ENCODE measurements at places on chromosomes 1 and 21.

GRCh38 chr1:180909462-180909976, 3.2 kb upstream of the KIAA1614 start:
- DNase-seq = peak; percentile 42

DNA sequence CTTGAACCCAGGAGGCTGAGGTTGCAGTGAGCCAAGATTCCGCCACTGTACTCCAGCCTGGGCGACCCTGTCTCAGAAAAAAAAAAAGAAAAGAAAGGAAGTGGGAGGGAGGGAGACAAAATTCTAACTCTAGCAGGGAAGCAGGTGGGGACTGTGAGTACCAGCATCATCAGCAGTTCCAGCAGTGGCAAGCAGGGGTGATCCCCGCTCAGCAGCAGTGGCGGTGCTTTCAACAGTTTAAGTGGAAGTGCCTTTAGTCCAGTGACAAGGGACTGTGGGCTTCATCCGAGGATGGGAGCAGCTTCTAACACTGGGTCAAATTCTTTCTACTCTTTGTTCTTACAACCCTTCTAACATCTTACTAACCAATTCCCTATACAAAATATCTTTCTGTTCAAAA, 858.1 kb upstream of the ADAMTS5 start:
- no peak for DNase-seq

DNA sequence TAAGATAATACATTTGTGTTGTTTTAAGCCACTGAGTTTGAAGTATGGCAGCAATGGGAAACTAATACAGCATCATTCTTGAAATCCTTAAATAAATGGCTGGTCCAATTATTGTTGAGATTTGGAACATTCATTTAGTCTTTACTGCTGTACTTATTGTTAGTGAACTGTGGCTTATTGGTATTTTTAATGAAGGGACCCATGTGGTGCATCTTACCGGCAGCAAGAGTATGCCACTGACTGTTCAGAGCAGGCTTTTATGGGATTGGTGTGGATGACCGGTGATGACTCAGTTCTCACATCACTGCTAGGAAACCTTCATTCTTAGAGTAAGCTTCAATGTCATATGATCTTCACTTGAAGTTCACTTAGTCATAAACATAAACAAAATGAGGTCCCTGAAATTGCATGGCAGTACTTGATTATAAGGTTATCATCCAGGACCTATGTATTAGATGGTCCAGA, 31.5 kb downstream of the PRKAA2 start:
- no peak for DNase-seq

GRCh38 chr1:36367798-36368197, 17.9 kb downstream of the STK40 start:
- no peak for DNase-seq

GRCh38 chr1:25685938-25686665, 69.5 kb downstream of the MAN1C1 start:
- no peak for DNase-seq

GRCh38 chr1:20735581-20736111, 3.1 kb upstream of the SH2D5 start:
- DNase-seq = no peak

- no peak for DNase-seq
Observed at GRCh38 chr1:237105826-237106225, 63.8 kb downstream of the RYR2 start.

DNA sequence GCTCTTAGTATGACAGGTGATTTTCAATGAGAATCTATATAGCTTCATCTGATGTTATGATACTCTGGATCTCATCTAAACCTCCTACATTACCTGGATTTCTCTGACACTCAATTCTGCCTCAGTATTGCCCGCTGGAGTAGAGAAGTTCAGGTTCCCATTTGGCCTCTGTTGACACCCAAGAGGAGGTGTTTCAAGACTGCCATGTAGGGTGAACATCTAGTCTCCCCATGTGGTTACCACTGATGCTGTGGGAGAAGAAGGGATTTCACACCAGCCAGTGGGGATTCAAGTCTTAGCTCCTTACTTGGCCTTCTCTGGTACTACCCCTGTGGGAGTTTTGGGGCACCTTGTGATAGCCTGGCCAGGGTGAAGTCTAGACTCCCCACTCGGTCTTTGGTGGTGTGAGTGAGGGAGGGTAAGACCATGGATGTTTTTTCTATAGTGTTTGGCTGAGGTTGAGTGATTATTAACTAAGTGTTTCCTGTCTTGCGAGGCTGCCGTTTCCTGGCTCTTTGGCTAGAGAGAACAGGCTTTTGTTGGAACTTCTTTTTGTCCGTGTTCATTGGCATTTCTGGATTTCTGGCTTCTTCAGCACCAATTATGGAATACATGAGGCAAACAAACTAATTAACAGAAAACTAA, 90.7 kb downstream of the RHOU start:
- no peak for DNase-seq

DNA sequence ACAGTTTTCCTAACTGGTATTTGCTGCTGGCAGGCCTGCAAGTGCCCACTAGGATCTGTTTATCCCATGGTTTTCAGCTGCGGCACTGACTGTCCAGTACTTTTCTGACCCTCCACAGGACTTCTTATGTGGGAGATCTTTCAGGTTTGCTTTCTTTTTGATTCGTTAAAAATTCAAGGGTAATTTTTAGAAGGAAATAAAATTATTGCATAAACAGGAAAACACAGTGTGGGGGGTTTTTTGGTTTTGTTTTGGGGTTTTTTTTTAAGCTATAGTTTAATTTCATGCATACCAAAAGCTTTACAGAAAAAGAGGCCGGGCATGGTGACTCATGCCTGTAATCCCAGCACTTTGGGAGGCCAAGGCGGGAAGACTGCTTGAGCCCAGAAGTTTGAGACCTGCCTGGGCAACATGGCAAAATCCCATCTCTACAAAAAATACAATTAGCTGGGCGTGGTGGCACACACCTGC, 3.6 kb downstream of the NIBAN1 start:
- no peak for DNase-seq

DNA sequence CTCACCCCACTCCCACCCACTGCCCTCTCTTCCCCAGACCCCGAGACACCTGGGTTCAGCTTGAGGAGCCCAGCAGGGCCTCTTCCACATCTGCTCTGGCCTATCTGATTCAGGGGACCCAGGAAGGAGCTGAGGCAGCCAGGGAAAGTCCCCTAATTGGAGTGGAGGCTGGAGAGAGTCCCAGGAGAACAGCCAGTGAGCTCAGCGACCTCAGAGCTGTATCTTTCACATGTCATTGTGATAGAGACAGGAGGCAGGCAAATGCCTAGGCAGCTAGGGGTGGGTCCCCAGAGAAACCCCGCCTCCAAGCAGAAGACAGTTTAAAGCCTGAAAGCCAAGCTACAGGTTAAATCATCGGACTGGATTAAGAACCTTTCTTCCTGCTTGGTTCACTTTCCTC, 122.7 kb downstream of the MATN1 start:
- DNase-seq = no peak

DNA sequence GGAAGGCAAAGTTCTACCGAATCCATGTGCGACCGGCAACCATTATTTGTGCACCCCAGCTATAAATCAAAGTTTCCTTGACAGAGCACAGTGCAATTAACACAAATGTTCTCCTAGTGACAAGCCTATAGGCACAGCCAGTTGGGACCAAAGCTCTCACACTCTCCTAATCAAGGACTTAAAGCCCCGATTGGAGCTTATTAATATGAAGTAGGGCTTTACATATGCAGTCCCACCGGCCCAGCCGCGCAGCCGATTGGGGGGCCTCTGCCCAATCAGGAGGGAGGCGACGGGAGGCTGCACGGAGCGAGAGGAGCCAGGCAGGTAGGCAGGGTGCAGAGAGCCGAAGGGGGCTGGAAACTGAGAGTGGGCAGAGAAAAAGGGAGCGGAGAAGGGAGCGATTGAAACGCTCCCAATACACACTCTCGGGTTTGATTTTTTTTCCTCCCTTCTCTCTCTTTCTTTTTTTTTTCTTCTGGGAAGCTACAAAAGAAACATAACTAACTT, at the start of gene ESRRG:
Gene ESRRG, minus strand, starts transcription at position 156 of the 507 bp plus-strand sequence. Its CDS starts 130 bp downstream, at position 26.
- DNase-seq = peak; percentile 48

GRCh38 chr1:24586970-24587820, 31.3 kb downstream of the NCMAP start:
- peak; percentile 30 for DNase-seq

DNA sequence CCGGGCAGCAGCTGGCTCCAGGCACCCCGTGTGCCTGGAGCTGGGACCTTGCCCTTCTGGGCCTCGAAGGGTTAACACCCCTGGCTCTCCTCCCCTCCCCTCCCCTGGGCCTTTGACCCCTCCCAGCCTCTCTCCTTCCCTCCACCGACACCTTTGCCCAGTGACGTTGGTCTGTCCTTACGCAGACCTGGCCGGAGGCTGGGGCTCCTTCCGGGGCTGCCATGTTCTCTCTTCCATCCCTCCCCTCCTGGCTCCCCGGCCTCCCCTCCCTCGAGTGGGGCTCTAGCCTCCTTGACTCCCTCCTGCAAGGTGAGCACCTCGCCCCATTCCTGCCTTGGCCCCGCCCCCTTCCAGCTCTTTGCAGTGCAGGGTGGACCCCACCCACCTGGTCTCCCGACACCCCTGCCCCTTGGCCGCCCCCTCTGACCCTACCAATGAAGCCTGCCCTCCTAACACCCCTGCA, at the start of gene TMEM82:
Gene TMEM82, plus strand, starts transcription at position 161 of the 463 bp plus-strand sequence. Its CDS starts 61 bp downstream, at position 222.
- no peak for DNase-seq

DNA sequence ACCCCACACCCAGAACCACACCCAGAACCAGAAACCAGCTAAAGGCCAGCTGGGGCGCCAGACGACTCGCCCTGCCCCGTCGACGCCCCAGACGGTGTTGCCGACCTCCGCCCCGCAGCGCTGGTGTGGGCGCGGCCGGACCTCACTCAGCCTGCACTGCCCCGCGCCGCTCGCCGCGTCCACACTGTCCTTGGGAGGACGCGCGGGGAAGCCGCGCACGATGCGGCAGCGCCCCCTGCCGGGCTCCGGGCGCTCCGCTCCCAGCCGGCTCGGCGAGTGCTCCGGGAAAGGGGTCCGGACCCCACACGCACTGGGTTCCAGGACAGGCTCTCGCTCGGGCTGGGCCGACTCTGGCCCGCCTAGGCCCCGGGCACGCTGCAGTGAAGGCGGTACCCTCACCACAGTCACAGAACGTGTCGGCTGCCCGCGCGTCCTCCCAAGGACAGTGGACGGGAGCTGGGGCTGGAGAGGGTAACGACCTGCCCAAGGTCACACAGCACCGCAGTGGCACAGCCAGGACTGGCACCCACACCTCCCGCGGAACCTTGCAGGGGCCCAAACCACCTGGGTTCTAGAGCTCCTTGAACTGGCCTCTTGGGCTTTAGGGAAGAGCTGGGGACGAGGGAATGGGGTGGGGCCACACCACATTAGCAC, 90.2 kb downstream of the DMRTA2 start:
- DNase-seq = peak; percentile 67

DNA sequence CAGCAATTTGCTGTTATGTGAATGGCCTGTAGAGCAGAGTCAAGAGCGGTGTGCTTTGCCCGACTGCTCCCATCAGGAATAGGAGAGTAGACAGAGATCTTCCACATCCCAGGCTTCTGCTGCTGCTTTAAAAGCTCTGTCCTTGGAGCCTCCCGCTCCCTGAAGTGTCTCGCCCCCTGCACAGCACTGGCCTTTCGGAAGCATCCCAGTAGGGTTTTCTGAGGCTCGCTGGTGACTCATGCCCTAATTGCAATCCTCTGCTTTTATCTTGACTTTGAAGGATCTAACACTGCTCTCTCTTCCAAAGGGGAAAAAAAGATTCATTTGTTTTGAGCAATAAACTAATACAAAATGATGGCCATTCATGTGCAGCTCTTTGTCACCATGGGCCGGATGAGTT, 13.3 kb upstream of the CD101 start:
- DNase-seq = no peak

DNA sequence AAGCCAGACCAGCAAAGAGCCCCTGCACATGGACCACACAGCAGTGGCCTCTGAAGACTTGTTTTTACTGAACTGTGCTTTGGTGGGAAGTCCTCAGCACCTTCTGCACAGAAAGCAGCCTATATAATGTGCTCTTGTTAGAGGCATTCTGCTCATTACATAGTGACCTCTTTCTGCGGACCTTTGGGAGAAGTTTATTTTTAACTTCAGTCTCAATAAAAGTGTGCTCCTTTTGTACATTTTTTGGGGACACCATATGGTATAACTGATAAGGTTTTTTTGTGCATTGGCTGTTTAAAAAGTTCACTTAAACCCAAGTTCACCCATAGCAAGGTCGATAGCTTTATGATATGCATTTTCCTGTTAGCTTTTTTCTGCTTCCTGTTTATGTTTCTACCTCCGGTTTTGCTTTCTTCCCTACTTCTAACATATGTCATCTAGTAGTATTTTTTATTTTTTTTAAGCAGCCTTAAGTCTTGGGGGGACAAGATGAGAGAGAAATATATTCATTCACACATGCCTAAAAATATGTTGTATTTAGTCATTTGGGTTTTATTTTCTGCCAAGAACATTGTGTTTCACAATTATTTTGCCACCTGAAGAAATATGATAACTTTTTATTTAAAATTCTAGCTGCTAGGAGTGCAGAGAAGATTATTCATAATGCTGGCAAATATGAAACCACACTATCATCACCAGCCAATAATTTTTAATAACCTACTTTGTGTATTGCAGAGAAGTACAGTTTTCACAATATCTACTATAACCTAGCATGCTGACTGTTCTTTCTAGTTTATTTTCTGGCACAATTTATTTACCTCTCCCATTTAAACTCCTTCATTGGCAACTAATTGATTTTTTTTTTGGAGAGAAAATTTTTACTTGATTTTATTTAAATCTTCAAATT, 22.9 kb upstream of the SLC19A2 start:
- DNase-seq = no peak

DNA sequence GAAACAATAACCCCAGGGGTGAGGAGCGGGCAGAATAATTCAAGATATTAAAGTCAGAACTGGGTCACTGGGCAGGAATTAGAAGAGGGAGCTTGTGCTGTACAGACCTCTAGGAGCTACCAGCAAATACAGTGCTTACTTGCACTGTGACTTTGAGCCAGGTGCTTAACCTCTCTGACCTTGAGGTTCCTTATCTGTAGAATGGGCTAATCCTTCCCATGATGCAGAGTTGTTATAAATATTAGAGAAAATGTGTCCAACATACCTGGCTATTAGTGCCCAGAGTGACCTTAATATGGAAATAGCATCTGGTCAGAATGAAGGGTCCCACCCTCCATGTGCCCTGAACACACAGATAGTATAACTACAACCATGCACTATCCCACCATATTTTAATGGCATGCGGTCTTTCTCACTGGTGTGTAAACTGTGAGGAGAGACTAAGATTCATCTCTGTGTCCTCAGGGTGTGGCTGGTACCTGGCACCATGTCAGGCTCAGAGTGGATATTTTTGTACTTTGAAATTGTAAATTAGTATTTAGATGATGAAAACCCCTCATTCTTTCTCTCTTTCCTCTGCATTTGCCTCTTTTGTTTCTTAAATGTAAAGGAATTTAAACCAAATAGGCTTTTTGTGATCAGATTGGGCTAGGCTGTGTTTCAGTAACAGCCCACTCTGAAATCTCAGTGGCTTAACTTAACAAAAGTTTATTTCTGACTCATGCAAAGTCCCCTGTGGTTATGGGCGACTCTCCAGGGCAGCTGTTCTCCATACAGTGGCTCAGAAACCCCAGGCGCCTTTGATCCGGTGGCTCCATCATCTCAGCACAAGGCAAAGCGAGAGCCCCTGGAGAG, 60.0 kb upstream of the ROR1 start:
- no peak for DNase-seq

- DNase-seq = no peak
Observed at GRCh38 chr21:35053356-35054096, 4.4 kb upstream of the RUNX1 start.
